ENCODE measurements at places on chromosomes 16 and 17. TPM values are rescaled to one million over a fixed set of nuclear protein-coding genes. Genes with fewer than 3 reads are reported as not detected.

Gene TEKT5
- not detected for total RNA-seq

Gene SLC5A11
- 0.27 TPM for total RNA-seq

Gene CFAP97D1
- total RNA-seq, result not detected

Gene CDH8
- total RNA-seq, result 0.71 TPM

Gene WNT9B
- 0.80 TPM for total RNA-seq

DNA sequence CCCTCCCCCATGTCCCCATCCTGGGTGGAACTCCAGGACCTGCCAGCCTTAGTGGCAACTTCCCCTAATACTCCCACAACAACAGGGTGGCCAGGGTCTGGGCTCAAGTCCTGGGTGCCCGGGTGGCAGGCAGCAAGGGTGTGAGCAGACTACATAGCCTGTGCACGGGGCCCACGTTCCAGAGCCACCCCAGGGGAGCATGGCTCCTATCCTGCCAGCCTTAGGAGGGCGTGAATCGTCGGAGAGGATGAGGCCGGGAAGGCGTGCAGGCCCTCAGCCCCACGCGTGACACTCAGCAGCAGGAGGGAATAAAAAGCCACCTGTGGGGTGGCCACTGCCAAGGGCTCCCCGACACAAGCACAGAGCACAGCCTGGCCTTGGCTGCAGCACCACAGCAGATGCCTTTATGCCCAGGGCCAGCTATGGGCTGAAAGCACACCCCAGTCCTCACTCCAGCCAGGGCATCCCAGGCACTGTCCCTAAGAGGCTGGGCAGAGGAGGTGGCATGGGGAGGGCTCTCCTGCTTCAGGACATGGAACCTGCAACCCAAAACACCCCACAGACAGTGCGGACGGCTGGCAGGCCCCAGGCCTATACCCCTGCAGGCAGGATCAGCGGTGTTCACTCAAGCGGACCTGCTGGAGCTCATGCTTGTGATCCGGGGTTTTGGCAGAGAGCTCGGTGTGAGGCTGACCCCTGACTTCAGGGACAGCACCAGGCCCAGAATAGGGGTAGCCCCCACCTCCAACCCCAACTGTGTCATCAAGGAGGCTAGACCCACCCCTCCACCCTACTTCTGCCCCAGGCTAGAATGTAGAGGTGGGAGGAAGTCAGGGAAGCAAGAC lies 2.7 kb downstream of the BCAR1 start:
- peak overlapping the region; percentile 90 for H3K27ac ChIP-seq
- H3K36me3 ChIP-seq, result no peaks in the 10 kb centered on the region
- peak overlapping the region; percentile 17 for H3K4me3 ChIP-seq
- DNase-seq, result no peak

- peaks cover 21% of the 10 kb centered on the region for H3K4me1 ChIP-seq
- H3K27me3 ChIP-seq, result no peaks in the 10 kb centered on the region
- H3K27ac ChIP-seq, result peak overlapping the region; percentile 80
- H3K36me3 ChIP-seq, result no peaks in the 10 kb centered on the region
- H3K4me3 ChIP-seq, result peak overlapping the region; percentile 11
Observed at GRCh38 chr17:44279666-44280391, 11.9 kb upstream of the SLC4A1 start.

GRCh38 chr17:67076290-67076689 lies 31.9 kb downstream of the CACNG1 start:
- no peaks in the 10 kb centered on the region for H3K27me3 ChIP-seq
- no peaks in the 10 kb centered on the region for H3K4me1 ChIP-seq
- no peak overlapping the region for H3K27ac ChIP-seq
- H3K36me3 ChIP-seq, result peaks cover 43% of the 10 kb centered on the region

GRCh38 chr16:51391798-51392511 lies 240.9 kb upstream of the SALL1 start:
- H3K4me1 ChIP-seq, result no peaks in the 10 kb centered on the region
- H3K27ac ChIP-seq, result no peak overlapping the region
- H3K36me3 ChIP-seq, result no peaks in the 10 kb centered on the region
- no peaks in the 10 kb centered on the region for H3K27me3 ChIP-seq
- DNase-seq, result no peak

- peaks cover 14% of the 10 kb centered on the region for H3K36me3 ChIP-seq
- no peak overlapping the region for H3K27ac ChIP-seq
- H3K4me1 ChIP-seq, result no peaks in the 10 kb centered on the region
- H3K27me3 ChIP-seq, result no peaks in the 10 kb centered on the region
- peak; percentile 48 for DNase-seq
Observed at GRCh38 chr17:14211801-14212200, 24.9 kb downstream of the CDRT15 start.

GRCh38 chr17:18250259-18250658 lies 8.3 kb downstream of the FLII start:
- H3K4me3 ChIP-seq, result no peak overlapping the region
- H3K27ac ChIP-seq, result no peak overlapping the region
- peaks cover 99% of the 10 kb centered on the region for H3K36me3 ChIP-seq
- H3K4me1 ChIP-seq, result peaks cover 18% of the 10 kb centered on the region
- DNase-seq, result no peak
- H3K27me3 ChIP-seq, result no peaks in the 10 kb centered on the region

- H3K27me3 ChIP-seq, result no peaks in the 10 kb centered on the region
- DNase-seq, result no peak
- no peak overlapping the region for H3K27ac ChIP-seq
- H3K4me3 ChIP-seq, result no peak overlapping the region
- H3K4me1 ChIP-seq, result no peaks in the 10 kb centered on the region
Observed at GRCh38 chr16:82111944-82112343, 58.1 kb downstream of the MPHOSPH6 start.

DNA sequence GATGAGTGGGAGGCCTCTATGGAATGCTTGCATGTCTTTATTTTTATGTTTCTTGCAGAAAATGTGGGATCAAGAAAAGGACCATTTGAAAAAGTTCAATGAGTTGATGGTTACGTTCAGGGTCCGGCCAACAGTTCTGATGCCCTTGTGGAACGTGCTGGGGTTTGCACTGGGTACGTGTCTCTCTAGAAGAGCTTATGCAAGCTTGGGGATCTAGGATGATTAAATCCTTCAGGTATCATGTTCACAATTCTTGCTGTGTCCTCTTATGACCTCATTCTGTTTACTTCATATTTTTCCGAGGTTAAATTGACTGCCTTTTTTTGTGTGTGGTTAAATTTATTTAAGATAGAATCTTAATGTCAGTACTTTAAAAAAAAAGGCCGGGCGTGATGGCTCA lies 6.4 kb downstream of the COQ7 start:
- peaks cover 74% of the 10 kb centered on the region for H3K36me3 ChIP-seq
- no peak overlapping the region for H3K27ac ChIP-seq
- H3K4me1 ChIP-seq, result peaks cover 8% of the 10 kb centered on the region
- DNase-seq, result no peak
- H3K27me3 ChIP-seq, result no peaks in the 10 kb centered on the region

- no peak overlapping the region for H3K27ac ChIP-seq
- H3K4me3 ChIP-seq, result no peak overlapping the region
- no peaks in the 10 kb centered on the region for H3K27me3 ChIP-seq
- no peak for DNase-seq
- H3K36me3 ChIP-seq, result no peaks in the 10 kb centered on the region
- no peaks in the 10 kb centered on the region for H3K4me1 ChIP-seq
Observed at GRCh38 chr17:54861471-54861983, 39.1 kb upstream of the TOM1L1 start.

DNA sequence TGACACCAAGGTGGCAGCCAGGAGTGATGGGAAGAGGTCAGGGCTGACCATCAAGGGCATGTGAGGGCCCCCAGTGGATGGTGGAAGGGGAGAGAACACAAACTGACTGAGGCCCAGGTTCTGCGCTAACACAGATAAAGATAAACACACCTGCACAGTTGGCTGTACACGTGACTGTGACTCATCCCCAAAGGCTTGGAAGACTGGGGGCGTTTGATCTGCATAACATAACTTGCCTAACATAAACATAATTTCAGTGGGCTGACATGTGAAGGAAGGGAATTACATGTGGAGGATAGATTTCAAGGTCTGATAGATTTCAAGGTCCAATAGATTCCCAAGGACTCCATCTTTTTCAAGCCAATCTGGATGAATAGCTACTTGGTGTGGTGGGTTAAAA lies 100.9 kb upstream of the TNRC6C start:
- no peak overlapping the region for H3K4me3 ChIP-seq
- H3K36me3 ChIP-seq, result no peaks in the 10 kb centered on the region
- H3K27ac ChIP-seq, result no peak overlapping the region
- no peak for DNase-seq
- no peaks in the 10 kb centered on the region for H3K4me1 ChIP-seq

- peaks cover 52% of the 10 kb centered on the region for H3K27me3 ChIP-seq
- H3K4me3 ChIP-seq, result no peak overlapping the region
- no peak overlapping the region for H3K27ac ChIP-seq
- no peak for DNase-seq
Observed at GRCh38 chr17:29021226-29021625, 15.4 kb upstream of the SEZ6 start.

- no peaks in the 10 kb centered on the region for H3K36me3 ChIP-seq
- H3K4me3 ChIP-seq, result no peak overlapping the region
- H3K27ac ChIP-seq, result no peak overlapping the region
- H3K4me1 ChIP-seq, result peaks cover 30% of the 10 kb centered on the region
Observed at GRCh38 chr17:77314601-77315000, 173.8 kb downstream of the SEC14L1 start.

GRCh38 chr17:38711792-38712571 lies 6.9 kb downstream of the MLLT6 start:
- no peak overlapping the region for H3K27ac ChIP-seq
- H3K36me3 ChIP-seq, result peaks cover 95% of the 10 kb centered on the region
- peaks cover 22% of the 10 kb centered on the region for H3K4me1 ChIP-seq
- no peak for DNase-seq
- H3K4me3 ChIP-seq, result no peak overlapping the region
- no peaks in the 10 kb centered on the region for H3K27me3 ChIP-seq

DNA sequence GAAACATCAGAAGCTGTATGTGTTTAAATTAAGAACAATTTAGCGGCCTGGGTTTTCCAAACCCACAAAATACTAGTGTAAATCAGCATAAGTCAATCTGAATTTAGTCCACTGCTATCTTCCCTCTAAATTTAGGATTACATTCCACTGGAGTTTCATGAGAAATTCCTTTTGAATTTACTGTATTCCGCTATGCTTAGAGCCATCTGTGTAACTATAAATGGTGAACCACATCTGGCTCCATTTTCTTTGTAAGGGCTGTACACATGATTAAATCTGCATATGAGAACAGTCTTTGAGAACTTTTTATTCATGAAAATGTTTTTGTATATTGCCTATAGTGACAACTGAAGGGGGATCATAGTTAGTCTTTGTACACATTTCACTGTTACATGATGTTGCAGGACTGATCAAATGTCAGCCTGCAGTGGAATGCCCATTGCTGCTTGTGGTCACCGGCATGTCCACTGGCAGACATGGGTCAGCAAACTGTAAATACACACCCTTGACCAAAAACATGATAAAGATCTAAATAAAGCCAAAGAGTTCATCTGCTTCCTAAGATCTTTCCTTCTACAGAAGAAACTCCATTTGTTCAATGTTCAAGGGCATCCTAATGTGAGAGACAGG lies 36.8 kb downstream of the RPGRIP1L start:
- no peak overlapping the region for H3K4me3 ChIP-seq
- H3K36me3 ChIP-seq, result no peaks in the 10 kb centered on the region
- H3K27me3 ChIP-seq, result no peaks in the 10 kb centered on the region
- no peak for DNase-seq

DNA sequence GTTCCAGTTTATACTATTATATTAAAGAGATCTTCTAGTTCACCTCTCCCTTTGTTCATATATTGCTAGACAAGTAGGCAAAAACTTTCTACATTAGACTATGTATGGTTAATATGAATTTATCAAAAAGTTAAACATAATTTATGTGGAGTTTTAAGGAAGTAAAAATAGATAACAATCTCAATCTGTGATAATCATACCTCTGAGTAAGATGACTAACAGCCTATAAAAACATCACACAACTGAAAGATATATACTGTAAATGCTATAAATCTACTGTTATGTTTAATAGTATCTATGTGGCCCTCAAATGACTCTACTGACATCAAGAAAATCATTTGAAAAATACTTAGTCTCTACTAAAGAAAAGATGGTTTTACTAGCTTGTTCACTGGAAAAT lies 37.1 kb downstream of the AP1G1 start:
- no peak for DNase-seq
- H3K4me1 ChIP-seq, result no peaks in the 10 kb centered on the region
- H3K4me3 ChIP-seq, result no peak overlapping the region
- no peaks in the 10 kb centered on the region for H3K27me3 ChIP-seq

DNA sequence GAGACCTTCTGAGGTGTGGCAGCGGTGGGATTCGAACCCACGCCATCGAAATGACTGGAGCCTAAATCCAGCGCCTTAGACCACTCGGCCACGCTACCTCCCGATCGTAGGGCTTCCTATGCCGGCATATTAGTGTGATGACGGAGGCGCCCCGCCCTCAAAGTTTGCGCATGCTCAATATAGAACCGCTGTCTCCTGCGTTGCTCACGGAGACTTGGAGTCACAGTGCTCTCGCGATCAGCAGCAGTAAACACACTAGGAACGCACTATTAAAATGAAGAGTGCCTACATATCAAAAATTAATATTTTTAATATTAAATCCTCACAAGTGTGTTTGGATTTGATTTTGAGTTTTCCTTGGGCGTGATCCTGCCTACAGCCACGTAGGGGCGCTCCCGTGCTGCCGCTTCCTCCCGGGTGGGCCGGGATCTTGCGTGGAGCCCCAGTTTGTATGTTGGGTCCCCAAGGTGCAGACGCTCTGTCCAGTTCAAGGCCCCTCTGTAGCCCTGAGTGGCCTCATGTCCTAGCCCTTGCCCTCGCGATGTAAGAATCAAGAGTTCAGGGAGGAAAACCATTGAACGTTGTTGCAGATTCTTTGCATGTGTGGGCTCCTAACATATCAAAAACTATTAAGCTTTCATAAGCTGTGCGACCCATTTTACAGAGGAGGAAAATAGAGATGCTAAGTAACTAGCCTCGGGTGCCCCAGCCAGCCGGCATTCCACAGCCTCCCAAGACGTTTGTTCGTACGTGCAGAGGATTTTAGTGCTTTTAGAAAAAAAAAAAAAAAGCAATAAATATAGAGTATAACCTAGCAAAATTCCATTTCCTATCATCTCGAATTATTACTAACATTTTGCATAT lies 10.2 kb upstream of the EEF2K start:
- peak; percentile 90 for DNase-seq
- H3K36me3 ChIP-seq, result no peaks in the 10 kb centered on the region
- no peaks in the 10 kb centered on the region for H3K27me3 ChIP-seq
- peak overlapping the region; percentile 80 for H3K27ac ChIP-seq
- peak overlapping the region; percentile 63 for H3K4me3 ChIP-seq

DNA sequence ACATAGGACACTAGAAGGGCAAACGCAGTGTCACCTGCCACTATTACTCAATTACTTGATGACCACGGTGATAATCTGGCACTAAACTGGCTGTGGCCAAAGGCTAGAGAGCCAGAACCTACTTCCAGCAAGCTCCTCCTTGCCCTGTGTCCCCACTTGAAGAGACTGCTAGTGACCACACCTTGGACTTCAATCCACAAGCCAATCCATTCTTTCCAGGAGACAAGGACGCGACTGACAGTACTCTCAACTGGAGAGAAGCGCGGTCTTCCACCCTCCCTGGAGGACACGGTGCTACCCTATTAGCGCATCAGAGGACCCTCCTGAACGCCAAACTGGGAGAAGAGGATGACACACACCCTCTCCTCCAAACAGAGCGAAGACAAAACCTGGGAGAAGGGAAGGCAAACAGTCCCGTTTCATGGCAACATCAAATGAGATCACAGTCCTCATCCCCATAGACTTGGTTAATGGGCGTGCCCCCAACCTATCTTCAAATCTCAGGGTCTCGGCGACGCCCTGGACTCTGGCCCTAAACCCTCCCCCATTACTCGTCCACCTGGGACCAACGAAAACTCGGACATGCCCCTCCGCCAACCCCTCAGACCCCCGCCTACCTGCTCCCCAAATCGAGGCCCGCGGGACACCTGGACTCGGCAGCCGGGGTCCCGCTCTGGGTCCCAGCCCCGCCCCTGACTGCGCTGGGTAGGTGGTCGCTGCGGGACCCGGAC lies 508 bp downstream of the FLCN start:
- H3K36me3 ChIP-seq, result peaks cover 17% of the 10 kb centered on the region
- H3K4me3 ChIP-seq, result peak overlapping the region; percentile 100

Measured in lower lobe of right lung (tissue), 2 donors.